Articular chondrocyte of knee joint (primary cell): ENCODE measurements at places on chromosomes 2 and 18. TPM values are rescaled to one million over a fixed set of nuclear protein-coding genes. Genes with fewer than 3 reads are reported as not detected.

FN1 gene
- total RNA-seq = 3,432 and 5,356 TPM in 2 replicates

EPB41L3 gene
- 39.6 and 41.9 TPM in 2 replicates for total RNA-seq

SPATA3 gene
- not detected in 2 replicates for total RNA-seq

CFAP221 gene
- 12.2 and 12.9 TPM in 2 replicates for total RNA-seq

ABCG5 gene
- total RNA-seq = not detected in 2 replicates

FAM168B gene
- 104 and 105 TPM in 2 replicates for total RNA-seq

ATOH8 gene
- total RNA-seq = 67.2 and 125 TPM in 2 replicates

LYG2 gene
- not detected in 2 replicates for total RNA-seq

RAB6D gene
- under 0.01 and 0.11 TPM in 2 replicates for total RNA-seq

TMBIM1 gene
- total RNA-seq = 230 and 339 TPM in 2 replicates

IL37 gene
- total RNA-seq = not detected in 2 replicates

FBXO36 gene
- 6.5 and 6.8 TPM in 2 replicates for total RNA-seq

ESPNL gene
- total RNA-seq = 1.3 and 7.3 TPM in 2 replicates

ASB18 gene
- not detected in 2 replicates for total RNA-seq

RESP18 gene
- not detected in 2 replicates for total RNA-seq

CDH7 gene
- total RNA-seq = not detected in 2 replicates

SOWAHC gene
- total RNA-seq = 27.0 and 29.5 TPM in 2 replicates

INHBB gene
- 3.3 and 5.2 TPM in 2 replicates for total RNA-seq

PTGR3 gene
- 10.7 and 13.7 TPM in 2 replicates for total RNA-seq

MPPE1 gene
- total RNA-seq = 45.9 and 52.1 TPM in 2 replicates

LRP1B gene
- total RNA-seq = 0.11 and 0.13 TPM in 2 replicates

EML6 gene
- 0.39 and 0.86 TPM in 2 replicates for total RNA-seq

NT5C1B gene
- not detected in 2 replicates for total RNA-seq
